ENCODE measurements at places on chromosomes 2 and 18.

- DNase-seq: no peak
Observed at GRCh38 chr18:47108998-47109405, 41.3 kb downstream of the HDHD2 start.

- no peak for DNase-seq
Observed at GRCh38 chr2:42931146-42931817, 138.9 kb upstream of the HAAO start.

DNA sequence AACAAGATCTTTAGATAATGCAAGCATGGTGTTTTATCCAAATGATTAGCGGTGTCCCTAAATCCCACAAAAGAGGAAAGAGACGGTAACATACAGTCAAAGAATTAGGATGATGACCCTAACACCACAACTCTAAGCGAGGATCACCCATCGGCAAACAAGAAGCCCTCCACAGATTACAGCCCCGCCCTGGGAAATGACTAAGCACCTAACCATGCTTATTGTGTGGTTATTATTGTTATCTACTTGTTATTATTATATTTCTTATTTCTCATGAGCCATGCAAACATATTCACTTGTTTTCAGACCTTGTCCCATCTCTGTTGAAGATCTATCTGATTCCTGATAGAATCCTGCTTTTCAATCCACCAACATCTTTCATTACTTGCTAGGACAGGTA lies 651.3 kb downstream of the NYAP2 start:
- no peak for DNase-seq

DNA sequence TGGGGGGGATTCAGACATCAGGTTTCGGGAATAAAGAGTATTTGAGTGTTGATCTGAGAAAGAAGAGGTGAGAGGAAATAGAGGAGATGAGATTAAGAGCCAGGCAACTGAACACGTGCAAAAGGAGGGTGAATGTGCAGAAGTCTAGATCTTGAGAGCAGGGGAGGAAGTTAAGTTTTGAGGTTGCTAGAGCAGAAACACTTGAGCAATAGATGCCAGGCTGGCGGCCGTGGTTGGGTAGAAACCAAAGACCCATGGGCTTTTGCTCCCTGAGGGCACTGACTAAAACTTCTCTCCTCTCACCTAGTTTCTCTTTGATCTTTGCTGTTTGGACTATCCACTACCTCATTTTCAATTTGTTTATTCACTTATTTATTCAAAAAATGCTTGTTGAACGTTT lies 116.0 kb downstream of the CDC42EP3 start:
- no peak for DNase-seq

DNA sequence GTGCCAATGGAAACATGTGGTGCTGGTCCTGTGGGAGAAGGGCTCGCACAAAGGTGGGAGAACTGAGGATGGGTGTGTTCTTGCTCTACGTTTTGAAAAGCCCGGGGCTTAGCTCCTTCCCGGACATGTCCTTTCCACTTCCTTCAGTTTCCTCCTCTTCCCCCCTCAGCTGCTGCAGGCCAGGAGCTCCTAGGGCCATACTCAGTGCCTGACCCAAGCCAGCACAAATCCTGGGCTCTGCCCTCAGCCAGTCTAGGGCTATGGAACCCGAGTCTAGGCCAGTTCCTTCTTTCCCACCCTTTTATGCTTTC lies 1.4 kb upstream of the SIX2 start:
- no peak for DNase-seq

DNA sequence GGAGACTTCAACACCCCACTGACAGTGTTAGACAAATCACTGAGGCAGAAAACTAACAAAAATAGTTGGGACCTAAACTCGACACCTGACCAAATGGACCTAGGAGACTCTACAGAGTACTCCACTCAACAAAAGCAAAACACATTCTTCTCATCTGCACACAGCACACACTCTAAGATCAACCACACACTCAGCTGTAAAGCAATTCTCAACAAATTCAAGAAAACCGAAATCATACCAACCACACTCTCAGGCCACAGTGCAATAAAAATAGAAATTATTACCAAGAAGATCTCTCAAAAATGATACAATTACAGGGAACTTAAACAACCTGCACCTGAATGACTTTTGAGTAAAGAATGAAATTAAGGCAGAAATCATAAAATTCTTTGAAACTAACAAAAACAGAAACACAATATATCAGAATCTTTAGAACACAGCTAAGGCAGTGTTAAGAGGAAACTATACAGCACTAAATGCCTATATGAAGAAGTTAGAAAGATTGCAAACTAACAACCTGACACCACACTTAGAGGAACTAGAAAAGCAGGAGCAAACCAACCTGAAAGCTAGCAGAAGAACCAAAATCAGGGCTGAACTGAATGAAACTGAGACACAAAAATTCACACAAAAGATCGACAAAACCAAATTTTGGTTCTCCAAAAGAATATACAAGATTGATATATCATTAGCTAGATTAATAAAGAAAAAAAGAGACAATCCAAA lies 46.3 kb downstream of the RTTN start:
- DNase-seq: no peak

GRCh38 chr2:137980459-137980858 lies 16.2 kb downstream of the HNMT start:
- no peak for DNase-seq

All from stimulated activated CD8-positive, alpha-beta memory T cell treated with anti-CD3 and anti-CD28 coated beads, Interleukin-2, amount 100 ng/mL, for 48 hours (primary cell).